Amniotic epithelial cell (primary cell): ENCODE measurements at places on chromosomes 3 and 15.

DNA sequence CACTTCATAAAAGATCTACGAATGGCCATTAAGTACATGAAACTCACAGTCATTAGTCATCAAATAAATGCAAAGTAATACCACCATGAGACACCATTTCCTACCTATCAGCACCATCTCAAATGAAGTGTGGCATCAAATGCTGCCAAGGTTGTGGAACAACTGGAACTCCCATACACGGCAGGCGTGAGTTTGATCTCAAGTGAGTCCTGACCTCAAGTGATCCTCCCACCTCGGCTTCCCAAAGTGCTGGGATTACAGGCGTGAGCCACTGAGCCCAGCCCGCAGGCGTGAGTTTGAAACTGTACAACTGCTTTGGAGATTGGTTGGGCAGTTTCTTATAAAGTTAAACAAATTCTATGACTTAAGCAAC, 28.8 kb upstream of the HDAC11 start:
- DNase-seq, result peak; percentile 40

DNA sequence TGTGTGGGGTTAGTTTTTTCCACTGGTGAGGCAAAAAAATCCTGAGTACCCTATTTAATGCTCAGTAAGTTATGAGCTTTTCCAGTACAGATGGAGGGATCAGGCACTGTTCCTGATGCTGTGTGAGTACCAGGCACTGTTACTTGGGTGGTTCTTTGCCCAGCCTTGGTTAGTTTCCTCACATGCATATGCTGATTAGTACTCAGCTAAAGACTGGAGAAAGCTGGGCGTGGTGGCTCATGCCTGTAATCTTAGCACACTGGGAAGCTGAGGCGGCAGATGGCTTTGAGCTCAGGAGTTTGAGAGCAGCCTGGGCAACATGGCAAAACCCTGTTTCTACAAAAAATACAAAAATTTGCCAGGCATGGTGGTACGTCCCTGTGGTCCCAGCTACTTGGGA, 210.3 kb upstream of the SGO1 start:
- DNase-seq, result no peak

DNA sequence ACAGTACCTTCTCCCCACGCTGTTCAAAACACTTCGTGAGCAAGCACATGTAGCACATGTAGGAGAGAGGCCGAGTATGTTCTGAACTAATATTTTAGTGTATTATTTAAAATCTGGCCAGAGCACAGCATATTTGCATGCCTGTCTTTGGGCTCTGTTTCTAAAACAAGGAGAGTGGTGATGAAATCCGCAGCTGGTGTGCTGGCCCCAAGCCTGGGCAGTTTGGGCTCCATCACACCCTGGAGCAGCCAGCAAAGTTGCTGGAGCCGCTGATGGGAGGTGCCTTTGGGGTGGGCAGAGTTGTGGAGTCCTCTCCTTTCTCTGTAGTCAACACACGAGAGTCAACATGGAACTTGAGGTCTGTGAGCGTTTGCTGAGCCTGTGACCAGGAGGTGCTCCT, 116.6 kb downstream of the SLCO3A1 start:
- no peak for DNase-seq

DNA sequence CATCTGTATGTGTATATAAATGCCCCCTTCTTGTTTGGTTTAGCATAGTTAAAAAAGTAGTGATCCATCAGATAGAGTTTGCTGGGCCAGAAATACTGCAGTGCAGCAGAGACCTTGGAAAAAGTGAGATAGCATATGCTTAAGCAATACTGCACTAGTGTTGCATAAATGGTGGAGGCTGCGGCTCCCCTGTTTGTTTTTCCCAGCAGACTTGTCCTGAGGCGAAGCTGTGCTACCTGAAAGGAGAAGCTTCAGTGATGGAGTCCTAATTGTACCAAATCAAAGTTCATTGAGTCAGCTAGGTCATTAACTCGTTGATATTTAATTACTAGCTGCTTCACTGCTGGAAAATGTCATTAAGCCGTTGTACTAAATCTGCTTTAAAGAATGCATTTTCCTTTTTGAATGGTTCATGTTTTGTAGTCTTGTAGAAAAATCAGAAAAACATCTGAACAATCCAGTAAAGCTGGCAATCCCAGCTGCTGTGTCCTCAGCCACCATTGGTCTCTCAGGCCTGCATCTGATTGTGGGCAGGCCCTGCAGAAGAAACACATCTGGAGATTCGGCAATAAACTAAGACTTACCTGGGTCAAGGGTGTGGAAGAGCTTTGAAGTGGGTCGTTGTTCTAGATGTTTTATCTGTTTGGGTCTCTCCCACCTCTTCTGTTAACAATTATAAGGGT, 169.6 kb downstream of the B3GALNT1 start:
- DNase-seq, result peak; percentile 74

DNA sequence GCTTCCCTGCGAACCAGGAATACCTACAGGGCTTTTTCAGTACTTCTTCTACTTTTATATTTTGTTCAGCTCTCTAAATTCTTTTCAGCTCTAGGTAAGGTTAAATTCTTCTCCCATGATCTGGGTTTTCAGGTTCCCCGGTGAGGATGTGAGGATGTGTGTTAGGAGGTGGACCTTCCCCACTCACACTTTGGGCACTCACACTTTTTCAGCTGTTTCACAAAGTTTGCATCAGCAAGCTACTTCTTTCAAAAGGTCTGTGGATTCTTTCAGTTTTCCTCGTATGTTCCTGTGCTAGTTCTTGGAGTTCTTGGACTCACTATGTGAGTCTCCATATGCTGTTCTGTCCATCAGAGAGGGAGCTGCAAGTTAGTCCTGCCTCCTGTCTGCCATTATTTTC, 13.9 kb upstream of the OR5K2 start:
- no peak for DNase-seq
